ENCODE measurements at places on chromosomes 6 and 20. TPM values are rescaled to one million over a fixed set of nuclear protein-coding genes. Genes with fewer than 3 reads are reported as not detected.

Gene FNDC1
- 0.55 TPM for total RNA-seq

Gene PDE7B
- 0.06 TPM for total RNA-seq

Gene GTSF1L
- total RNA-seq = not detected

Gene MLN
- total RNA-seq = not detected

Gene CGA
- total RNA-seq = not detected

Gene HELZ2
- total RNA-seq = 37.0 TPM

Gene SLC22A23
- 12.1 TPM for total RNA-seq

Gene KIF25
- 1.3 TPM for total RNA-seq

Gene TRAPPC3L
- not detected for total RNA-seq

DNA sequence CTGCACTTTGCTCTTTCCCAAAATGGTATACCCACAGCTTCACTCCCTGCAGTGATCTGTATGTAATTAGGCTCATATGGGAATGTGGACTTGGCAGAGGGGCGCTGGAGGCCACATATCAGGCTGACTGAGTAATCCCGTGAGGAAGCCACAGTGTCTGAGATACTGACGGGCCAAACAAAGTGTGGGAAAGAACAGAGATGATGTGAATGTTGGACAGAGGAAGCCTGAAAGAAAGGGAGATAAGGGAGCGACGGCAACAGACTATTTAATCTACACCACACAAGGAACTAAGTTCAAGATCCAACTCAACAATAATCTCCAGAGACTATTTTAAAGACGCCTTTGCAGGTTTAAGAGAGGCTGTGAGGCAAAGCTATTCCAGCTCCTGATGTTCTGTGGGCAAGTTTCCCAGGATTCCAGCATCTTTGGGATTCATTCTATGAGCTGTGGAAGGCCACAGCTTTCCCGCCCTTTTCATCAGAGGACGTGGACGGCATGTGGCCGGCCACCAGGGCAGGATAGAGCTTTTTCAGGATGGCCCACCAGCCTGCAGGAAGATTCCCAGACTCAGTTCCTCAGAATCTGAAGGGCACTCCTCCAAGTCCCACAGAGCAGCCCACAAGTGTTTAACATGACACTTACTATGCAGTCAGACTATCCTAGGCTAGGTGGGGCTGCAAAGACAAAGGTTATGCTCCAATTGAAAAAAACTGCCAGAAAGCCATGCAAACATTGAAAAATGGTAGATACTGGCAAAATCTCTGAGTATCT is 237.5 kb downstream of the ATXN1 start:
- DNase-seq = no peak

- no peak for DNase-seq
These were observed 30.0 kb upstream of the ZNF133 start for GRCh38 chr20:18258126-18258860.

DNA sequence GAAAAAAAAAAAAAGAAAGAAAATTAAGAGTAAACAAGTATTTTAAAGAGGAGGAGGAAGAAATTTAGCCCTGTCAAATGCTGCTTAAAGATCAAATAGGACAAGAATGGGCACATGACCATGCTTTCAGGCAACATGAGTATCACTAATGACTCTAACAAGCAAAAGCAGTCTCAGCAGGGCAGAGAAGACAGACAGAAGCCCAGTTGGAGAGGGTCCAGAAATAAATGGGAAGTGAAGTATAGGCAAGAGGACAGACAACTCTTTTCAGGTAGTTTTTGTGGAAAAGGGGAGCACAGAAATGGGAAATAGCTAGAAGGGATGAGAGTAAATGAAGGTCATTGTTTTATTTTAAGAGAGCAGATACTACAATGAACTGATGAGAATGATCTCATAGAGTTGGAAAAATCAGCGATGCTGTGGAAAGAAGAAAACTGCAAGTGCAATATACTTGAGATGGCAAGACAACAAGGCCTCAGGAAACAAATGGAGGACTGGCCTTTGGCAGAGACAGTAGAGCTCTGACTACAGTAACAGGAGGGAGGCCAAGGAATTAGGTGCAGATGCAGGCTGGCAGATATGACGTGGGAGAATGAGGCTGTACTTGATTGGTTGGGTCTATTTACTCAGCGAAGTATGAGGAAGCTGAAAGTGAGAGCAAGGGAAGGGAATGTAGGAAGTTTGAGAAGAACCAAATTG is 40.3 kb downstream of the KIF6 start:
- no peak for DNase-seq

DNA sequence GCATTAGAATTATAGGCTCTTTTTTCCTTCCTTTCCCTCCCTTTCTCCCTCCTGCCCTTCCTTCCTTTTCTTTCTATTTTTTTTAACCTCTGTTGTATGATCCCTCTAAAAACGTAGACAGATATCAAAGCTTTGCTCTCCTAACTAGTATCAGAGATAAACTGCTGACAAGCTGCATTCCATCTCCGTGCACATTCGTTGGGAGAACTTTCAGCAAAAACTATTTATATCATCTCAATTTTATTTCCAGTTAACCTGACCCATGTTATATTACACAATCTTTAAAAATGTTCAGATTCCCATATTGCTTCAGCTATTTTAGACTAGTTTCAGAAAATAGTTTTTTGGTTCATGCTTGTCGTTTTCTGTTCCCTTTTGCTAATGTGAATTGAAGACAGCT is 47.3 kb downstream of the RNF217 start:
- no peak for DNase-seq

GRCh38 chr6:53119349-53119748 is 29.3 kb downstream of the GCM1 start:
- DNase-seq = no peak

DNA sequence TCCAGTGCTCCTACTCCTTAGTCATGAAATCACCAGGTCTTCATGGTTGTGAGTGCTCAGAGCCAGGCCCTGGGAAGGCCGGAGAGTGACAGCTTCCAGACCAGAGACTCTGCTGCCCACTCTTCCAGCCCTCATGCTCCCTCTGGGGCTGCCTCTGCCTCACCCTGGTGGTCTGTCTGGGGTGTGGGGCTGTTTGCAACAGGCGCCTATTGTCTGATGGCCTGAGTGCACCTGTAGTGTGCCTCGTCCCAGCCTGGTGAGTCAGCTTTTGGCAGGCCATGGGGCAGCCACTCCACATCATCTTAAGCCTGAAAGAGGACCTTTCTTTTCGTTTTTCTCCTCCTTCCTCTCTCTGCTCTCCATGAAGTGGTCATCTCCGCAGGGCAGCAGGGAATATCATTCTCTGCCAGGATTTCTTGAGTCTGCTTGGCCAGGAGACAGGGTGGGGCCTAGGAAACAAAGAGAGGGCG is 173.8 kb downstream of the VEGFA start:
- DNase-seq = peak; percentile 44

- no peak for DNase-seq
These were observed 4.3 kb upstream of the TRAF3IP2 start for GRCh38 chr6:111609827-111610526.

GRCh38 chr6:134529921-134530320 is 212.0 kb upstream of the SGK1 start:
- no peak for DNase-seq

- no peak for DNase-seq
These were observed 562.5 kb upstream of the MAP3K7 start for GRCh38 chr6:91149246-91149955.

DNA sequence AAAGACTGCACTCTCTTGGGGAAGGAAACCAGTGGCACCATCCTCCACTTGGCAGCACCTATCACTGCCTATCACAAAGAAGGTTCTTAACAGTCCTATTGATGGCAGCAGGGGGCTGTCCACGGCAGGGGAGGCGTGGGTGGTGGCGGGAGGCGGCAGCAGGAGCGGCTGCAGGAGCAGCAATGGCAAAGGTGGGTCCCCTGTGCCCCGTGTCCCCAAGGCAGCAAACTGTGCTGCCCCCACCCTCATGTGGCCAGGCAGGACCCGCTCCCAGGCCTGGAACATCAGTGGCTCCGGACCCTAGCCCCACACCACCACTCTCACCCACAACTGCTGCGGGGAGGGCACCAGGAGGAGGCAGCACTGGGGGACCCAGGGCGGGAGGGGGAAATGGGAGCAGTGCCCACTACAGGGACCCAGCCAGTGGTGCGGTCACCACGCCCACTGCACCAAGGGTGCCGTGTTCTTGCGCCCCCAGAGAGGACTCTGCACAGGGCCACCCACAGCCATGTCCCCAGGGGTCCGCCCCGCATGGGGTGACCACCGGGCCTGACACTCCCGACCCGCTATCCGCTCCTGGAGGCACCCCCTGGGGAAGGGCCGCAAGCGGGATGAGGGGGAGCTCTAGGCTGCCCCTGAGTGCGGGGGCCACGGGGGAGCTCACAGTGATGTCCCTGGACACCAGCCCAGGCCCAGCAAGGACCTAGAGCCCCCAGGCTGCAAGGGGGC is 54.6 kb downstream of the GMDS start:
- DNase-seq = no peak

DNA sequence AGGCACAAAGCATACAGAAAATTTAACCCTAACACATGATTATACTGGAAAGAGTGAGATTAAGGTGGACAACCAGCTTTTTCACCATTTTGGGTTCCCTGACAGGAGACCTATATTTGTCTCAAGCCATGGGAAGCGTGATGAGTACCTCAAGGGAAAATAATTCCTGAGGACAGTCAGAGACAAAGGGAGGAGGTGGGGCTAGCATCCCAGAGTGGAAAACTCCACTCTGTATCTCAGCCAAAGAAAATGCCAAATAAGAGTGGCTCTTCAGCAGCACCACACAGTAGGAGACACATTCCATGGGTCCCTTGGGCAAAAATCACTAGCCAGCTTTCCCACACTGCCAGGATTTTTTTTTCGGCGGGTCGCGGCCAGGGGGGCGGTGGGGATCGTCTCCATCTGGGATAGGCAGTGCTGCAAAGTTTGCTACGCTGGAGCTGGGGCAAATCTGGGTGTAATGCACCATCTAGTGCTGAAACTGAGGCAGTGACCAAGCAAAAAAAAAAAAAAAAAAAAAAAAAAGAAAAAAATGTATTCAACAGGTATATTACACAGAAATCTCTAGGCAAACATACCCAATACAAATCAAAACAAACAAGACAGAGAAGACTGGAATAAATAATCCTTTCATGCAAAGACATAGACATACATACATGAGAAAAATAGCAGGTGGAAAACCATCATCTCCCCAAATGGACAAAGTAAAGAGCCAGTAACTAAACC is 77.3 kb upstream of the SLC35F1 start:
- peak; percentile 89 for DNase-seq

DNA sequence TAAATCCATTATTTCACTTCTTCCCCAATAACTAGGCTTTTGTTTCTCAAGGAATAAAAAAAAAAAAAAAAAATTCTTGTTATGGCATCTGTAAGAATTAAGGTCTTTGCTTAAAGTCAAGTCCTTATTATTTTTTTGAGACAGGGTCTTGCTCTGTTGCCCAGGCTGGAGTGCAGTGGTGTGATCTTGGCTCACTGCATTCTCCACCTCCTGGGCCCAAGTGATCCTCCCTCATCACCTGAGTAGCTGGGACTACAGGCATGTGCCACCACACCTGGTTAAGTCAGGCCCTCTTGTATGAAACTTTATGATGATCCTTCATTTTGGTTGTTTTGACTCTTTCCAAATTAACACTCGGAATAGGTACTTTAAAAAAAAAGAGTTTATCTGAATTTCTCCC is 17.3 kb downstream of the DSTN start:
- DNase-seq = no peak

DNA sequence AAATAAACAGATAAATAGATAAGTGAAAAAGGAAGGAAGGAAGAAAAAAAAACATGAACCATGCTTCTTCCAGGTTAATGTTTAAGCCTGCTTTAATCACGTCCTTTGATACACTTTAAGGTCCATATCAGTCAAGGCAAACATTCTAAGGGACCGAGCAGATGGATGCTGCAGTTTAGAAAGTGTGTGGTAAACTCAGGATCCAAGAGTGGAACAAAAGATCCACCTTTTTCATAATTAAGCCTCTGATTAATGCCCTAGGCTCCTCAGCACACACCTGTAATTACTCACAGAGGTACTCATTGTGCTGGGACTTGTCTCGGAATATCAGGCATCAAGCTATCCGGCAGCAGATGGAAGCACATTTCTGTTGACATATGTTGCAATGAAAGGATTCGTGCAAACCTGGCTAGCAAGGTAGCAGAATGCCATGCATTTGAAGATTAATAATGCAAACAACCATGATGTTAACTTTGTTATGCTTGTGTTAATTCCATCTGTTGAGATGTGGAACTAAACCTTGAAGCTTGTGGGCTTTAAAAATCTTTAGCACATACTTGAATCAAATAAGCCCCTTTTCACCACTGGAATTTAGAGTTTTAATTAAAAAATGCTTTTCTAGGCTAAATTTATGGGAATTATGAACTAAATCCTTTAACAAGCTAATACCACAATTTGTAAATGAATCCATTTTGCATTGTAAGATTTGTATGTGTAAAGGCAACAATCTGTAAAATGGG is 163.7 kb downstream of the RALGAPA2 start:
- DNase-seq = no peak

- peak; percentile 90 for DNase-seq
These were observed at the start of gene FLRT3 for GRCh38 chr20:14337400-14338171. TSS of gene FLRT3 (minus strand) at chr20:14337612. CDS start at chr20:14327506, 10,106 bp downstream.

GRCh38 chr6:166597711-166598440 is 11.4 kb upstream of the RAMACL start:
- peak; percentile 35 for DNase-seq

DNA sequence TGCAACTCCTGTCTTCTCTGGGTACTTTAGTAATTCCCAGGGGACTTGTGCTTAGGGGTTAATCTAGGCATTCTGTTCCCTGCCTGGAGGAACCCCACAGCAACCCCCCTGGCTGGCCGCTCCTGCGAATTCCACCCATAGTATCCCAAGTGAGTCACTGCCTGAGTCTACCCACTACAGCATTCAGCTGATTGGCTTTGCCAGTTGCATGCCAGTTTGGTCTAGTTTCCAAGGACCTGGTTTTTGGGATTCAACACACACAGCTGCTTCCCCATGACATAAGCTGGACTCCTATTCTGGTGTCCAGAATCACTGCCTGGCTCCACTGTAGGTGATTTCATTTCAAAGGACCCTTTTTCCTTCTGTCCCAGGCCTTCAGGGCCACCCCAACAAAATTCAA is 40.3 kb downstream of the PLCG1 start:
- DNase-seq = peak; percentile 48

GRCh38 chr6:137731600-137731959 is 135.5 kb upstream of the TNFAIP3 start:
- no peak for DNase-seq

GRCh38 chr6:93036835-93037234 is 382.5 kb downstream of the EPHA7 start:
- DNase-seq = peak; percentile 55
